Eye (tissue), 1 donor: ENCODE measurements at places on chromosomes 7 and 10.

DNA sequence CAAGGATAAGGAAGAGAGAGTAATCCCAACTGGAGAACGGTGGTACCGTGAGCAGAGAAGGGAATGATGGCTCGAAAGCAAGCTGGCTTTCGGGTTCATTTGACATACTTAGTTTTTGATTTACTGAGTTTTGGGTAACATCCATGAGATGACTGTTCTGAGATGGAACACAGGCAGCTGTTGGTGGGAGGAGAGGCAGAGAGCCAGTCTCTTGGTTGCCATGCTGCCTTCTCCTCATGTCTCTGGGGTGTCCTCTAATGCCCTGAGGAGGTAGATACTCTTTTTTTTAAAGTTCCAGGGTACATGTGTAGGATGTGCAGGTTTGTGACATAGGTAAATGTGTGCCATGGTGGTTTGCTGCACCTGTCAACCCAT lies 76.4 kb upstream of the NRP1 start:
- no peak for DNase-seq

DNA sequence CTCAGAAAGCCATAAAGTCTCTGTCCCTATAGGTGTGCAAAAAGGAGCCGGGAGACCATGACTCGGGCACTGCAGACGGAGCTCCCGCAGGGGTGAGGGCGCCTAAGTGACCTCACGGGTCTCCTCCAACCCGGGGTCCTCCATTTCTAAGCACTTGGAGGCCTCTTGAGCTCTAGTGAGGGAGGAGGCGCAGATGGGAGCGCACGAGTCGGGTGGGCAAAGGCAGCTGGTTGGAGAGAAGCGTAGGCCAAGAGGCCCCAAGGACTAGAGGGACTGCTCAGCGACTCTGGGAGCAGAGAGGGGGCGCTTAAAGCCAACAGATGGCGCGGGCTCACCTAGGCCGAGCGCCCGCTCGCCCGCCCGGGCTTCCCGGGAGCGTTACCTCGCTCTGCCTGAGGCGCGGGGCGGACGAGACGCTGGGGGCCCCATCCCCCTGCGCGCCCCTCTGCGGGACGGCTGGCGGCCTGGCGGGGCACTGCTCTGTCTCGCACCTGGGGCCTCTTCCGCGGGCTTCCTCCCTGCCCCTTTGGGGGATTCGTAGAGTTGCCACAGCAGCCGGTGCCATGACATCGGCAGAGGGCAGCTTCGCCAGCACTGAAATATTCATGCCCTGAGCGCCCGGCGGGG lies 523 bp upstream of the CDH23 start:
- peak; percentile 93 for DNase-seq

- DNase-seq, result peak; percentile 63
Measured at GRCh38 chr7:105655067-105655466, 73.8 kb upstream of the EFCAB10 start.

DNA sequence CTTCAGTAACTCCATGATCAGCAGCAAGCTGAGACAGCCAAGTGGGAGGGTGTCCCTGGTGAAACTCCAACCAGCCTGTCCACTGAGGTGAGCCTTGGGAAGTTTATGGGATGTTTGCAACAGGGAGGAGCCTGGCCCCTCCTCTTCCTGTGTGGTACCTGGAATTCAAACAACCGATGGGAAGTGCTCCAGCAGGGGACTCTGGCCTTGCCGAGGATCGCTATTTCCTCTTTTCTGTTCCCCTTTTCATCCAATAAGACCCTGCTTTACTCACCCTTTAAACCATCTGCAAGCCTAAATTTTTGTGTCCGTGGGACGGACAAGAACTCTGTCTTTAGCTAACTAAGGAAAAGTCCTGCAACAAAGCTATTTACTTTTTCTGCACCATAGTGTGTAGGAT lies 491.1 kb upstream of the ZMIZ1 start:
- no peak for DNase-seq

DNA sequence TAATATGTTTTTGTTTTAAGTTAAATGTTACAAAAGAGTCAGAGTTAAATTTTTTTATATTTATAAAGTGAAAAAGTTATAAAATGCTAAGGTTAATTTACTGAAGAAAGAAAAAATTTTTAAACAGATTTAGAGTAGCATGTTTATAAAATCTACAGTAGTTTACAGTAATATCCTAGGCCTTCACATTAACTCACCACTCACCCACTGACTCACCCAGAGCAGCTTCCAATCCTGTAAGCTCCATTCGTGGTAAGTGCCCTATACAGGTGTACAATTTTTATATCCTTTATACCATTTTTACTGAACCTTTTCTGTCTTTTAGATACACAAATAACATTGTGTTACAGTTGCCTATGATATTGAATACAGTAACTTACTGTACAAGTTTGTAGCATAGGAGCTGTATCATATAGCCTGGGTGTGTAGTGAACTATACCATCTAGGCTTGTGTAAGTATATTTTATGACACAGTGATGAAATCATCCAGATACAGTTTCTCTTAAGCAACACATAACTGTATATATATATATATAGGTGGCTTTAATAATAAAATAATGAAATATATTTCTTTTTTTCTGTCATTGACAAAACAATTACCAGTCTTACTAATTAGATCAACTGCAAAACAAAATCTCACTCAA lies 79.6 kb downstream of the PTEN start:
- DNase-seq, result no peak

DNA sequence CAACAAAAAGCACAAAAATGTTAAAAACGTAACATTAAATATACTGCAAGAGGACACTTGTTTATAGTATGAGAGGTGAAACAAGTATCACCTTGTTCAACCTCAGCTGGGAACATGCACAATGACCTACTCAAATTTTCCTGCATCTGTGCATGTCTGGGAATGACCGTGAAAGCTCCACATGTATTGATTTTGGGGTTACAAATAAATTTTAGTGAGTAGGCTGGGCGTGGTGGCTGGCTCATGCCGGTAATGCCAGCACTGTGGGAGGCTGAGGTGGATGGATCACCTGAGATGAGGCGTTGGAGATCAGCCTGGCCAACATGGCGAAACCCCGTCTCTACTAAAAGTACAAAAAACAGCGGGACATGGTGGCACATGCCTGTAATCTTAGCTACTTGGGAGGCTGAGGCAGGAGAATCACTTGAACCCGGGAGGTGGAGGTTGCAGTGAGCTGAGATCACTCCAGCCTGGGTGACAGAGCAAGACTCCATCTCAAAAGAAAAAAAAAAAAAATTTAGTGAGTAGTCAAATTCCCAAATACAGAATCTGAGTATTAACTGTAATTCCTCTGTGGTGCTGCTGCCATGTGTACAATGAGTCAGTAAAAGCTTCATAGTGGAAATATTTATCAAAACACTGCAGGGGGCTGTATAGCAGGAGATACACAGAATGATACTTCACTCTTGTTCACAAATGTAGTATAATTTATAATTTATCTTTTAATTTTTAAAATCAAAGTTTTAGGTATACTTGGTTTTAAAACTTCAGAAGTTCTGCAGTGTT lies 41.1 kb downstream of the SUGCT start:
- DNase-seq, result no peak

DNA sequence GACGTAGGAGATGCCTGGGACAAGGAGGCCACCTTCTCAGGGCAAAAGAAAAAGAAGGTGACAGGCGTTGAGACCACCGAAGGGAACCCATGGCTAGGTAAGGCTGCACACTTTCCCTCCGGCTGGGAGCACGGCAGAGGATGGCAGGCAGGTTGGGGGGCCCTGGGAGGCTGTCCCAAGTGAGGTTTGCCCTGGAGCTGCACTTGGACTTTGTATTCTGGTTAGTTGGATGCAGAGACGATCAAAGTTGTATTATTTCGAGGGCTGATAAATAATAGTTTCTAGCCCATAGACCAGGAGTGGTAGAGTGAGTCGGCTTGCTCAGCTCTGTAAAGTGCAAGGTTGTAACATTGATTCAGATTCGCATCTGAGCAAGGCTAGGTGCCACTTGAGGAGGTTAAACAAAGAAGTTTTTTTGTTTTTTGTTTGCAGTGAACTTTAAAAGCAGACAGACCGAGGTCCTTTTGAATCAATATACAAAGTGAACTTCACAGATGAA lies 608 bp downstream of the ENTPD7 start:
- no peak for DNase-seq

GRCh38 chr10:52615756-52616394 lies 156.7 kb downstream of the MBL2 start:
- DNase-seq, result peak; percentile 25

GRCh38 chr7:84970670-84971069 lies 216.2 kb downstream of the SEMA3D start:
- DNase-seq, result no peak

DNA sequence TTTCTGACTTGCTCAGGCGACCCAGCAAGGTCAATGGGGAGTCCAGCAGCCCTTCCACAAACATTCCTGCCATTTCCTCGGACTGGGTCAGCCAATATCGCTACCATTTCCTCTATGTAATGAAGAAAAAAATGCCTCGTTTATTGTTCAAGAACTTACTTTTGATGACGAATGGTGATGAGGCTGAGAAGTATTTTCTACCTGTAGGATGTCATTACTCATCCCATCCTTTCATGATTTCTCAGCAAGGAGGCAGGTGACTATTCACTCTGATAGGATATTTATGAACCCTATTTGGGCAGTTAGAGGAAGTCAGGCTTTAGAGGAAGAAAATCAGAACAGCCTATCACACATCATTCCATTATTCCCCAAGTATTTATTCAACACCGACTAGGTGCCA lies 178.6 kb downstream of the FANK1 start:
- DNase-seq, result no peak

DNA sequence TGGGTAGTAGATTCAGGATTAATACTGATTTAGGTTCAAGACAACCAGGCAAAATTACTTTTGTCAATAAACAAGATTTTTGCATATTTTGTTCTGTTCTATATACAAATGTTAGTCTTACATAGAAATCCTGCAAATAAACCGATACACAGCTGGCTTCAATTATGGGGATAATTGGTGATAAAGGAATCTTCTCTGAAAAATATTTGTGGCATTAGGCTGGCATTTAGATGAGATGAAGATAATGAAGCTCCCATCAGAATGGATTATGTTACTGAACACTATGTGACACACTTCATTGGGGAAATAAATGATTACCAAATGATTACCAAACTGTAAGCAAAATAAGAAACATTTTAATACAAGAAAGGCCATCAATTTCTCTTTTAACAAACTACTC lies 65.8 kb downstream of the NT5C2 start:
- no peak for DNase-seq

- no peak for DNase-seq
Measured at GRCh38 chr7:18337048-18337809, 158.3 kb upstream of the HDAC9 start.

DNA sequence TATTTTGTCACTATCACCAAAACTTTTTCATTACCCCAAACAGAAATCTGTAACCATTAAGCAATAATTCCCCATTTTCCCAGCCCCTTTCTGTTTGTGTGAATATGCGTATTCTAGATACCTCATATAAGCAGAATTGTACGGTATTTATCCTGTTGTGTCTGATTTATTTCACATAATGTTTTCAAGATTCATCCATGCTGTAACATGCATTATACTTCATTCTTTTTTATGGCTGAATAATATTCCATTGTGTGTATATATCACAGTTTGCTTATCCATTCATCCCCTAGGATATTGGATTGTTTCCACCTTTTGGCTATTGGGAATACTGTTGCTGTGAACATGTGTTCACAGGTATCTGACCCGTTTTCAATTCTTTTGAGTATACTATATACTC lies 26.5 kb downstream of the GALNT11 start:
- no peak for DNase-seq

DNA sequence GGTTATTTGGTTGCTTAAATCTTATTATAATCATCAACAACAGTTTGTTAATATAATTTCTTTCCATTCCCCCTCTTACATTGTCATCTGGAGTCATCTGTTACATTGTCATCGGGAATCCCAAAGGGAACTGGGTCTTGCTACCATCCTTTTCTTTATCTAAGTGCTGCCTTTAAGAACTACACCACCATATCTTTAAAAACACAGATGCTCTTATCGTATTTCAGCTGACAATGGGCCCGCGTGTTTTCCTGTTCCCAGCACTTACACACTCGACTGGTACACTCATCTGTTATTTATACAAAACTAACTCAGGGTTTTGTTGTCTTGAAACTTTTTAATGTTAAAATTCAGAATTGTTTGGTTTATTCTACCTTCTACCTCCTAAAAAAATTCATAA lies 256.2 kb upstream of the MGMT start:
- DNase-seq, result peak; percentile 8

GRCh38 chr10:128985036-128985435 lies 482.0 kb upstream of the MGMT start:
- no peak for DNase-seq

GRCh38 chr10:76282061-76283025 lies 850.9 kb downstream of the LRMDA start:
- peak; percentile 45 for DNase-seq

GRCh38 chr10:109115179-109115578 lies 808.1 kb downstream of the XPNPEP1 start:
- no peak for DNase-seq

GRCh38 chr7:32299133-32299702 lies 191.0 kb downstream of the LSM5 start:
- no peak for DNase-seq

DNA sequence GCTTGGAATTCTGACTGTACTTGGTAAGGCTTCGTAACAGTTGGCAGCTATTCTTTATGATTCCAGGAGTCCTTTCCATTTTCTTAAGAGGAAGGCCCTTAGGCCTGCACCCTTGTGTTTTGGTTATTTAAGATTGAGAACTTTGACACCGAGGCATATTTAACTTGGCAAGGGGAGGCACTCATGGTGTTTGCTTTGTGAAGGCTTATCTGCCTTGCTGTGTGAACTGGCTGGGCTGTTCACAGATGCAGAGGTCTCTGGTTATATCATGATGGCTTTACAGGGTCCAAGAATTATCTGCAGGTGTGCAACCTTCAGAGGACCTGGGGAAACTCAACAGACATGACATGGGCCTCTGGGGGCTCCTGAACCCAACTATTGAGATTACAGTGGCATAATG lies 833 bp upstream of the PNLIPRP1 start:
- DNase-seq, result no peak

GRCh38 chr7:28183627-28184026 lies 3.0 kb upstream of the JAZF1 start:
- DNase-seq, result no peak

- no peak for DNase-seq
Measured at GRCh38 chr7:138207555-138207971, 131.3 kb downstream of the AKR1D1 start.

- no peak for DNase-seq
Measured at GRCh38 chr7:67267914-67268313, 271.3 kb downstream of the TYW1 start.
